Left ventricle myocardium superior (tissue), 1 donor: ENCODE measurements at places on chromosomes 13 and 19.
A peak's percentile ranks its signal among the peaks of the same experiment; 100 is the strongest.

GRCh38 chr13:49214917-49215376 is 5.2 kb upstream of the MLNR start:
- peak; percentile 50 for DNase-seq

- DNase-seq: no peak
Measured at GRCh38 chr19:38055010-38055409, 148.0 kb downstream of the SIPA1L3 start.

DNA sequence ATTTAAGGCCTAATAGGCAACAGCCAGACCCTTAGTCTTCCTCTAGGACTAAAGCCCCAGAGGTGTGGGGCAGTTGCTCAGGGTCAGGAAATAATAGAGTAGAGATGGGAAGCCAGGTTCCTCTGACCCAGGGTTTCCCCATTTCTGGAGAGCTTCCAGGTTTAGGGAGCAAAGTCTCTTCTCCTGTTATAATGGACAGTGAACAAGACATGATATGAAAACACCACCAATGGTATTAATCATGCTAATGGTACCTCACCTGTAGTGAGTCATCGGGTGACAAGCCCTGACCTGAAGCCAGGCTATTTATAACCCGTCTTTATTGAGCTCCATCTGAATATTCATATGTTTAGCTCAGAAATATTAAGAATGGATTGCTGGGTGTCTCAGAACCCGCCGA is 24.6 kb downstream of the BICRA start:
- DNase-seq: no peak

GRCh38 chr19:5615756-5616327 is 6.7 kb downstream of the SAFB2 start:
- no peak for DNase-seq
